ENCODE measurements at places on chromosomes 12 and 14.
A peak's percentile ranks its signal among the peaks of the same experiment; 100 is the strongest.

DNA sequence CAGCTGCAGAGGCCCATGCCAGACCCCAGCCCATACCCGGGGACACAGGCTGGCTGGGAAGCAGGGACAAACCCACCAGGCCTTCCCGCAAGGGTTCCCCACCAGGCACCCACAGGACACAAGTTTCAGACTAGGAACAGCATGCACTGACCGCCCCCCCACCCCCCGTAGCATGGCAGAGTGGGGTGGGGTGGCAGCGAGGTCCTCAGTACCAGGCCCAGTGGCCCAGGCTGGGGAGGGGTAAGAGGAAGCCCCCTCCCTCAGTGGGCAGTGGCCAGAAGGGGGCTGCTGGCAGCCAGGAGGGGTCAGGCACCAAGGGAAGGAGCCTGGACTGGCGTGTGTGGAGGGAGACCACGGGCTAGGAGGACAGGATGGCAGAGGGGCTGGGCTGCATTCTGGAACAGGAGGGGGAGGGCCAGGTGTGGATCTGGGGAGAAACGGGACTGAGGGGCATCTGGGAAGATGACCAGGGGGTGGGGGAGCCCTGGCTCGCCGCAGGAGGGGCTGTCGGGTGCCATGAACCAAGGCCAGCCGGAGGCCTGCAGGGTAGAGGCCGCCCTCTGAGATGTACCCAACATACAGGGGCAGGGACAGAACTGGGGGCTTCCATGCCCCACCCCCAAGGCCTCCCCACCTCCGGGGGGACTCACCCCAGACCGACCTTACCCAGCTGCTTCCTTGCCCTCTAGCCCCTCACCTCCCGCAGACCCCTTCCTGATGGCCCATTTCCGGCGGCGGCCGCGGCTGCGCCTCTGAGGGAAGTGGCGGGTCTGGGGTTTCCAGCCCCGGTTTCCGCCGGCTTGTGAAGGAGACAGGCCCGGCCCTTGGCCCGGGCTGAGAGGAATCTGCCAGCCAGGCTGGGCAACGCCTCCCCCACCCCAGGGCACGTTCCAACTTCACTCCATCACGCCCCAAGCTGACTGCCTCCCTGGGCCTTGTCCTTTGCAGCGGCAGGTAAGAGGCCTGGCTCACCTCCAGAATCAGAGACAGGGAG lies 5.6 kb upstream of the JAG2 start:
- no peak for DNase-seq

GRCh38 chr12:69919495-69919894 lies 94.5 kb downstream of the MYRFL start:
- DNase-seq: no peak

DNA sequence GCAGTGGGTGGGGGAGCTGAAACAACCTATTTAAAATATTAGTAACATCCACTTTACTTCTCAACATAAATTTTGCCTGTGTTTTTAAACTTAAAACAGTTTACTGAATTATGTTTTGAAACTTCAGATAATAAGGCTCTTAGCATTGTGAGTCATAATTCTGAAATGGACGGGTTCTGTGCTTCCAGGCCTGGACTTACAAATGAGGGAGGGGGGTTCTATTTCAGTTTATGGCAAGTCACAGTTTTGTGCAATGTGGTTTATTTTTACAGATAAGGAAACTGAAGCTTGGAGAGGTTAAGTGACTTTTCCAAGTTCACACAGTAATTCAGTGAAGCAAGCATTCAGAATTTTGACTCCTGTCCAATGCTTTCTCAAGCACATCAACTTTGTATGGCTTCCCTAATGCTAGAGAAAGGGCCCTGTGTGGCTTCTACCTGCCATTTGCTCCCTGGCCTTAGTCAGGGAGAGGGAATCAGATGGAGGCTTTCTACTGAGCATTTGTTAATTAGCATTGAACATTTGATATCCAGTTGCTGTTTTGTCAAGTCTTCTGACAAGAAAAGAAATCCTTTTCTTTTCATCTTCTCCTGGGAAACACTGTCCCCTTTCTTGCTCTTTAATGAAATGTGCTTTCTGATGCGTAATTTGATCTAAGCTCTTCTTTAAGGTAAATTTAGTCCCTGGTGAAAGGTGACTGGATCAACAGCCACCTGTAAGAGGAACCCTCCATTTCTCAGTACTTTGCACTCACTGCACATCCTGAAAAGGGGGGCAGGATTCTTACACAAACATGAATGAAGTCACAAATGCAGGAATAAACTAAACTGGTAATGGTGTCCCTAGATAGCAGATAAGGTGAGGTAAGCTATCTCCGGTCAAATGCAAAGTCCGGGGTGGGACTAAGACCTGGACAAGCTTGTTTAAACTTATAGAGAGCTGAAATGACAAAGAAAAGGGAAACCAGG lies 2.5 kb upstream of the SALL2 start:
- DNase-seq: no peak

- peak; percentile 91 for DNase-seq
Observed at GRCh38 chr14:77041881-77042545, 13.5 kb upstream of the IRF2BPL start.

- no peak for DNase-seq
Observed at GRCh38 chr14:82035397-82035796, 501.7 kb upstream of the SEL1L start.

GRCh38 chr12:122875590-122876220 lies 20.2 kb downstream of the VPS37B start:
- no peak for DNase-seq

GRCh38 chr12:109818905-109819500 lies 14.2 kb downstream of the TRPV4 start:
- DNase-seq: no peak

DNA sequence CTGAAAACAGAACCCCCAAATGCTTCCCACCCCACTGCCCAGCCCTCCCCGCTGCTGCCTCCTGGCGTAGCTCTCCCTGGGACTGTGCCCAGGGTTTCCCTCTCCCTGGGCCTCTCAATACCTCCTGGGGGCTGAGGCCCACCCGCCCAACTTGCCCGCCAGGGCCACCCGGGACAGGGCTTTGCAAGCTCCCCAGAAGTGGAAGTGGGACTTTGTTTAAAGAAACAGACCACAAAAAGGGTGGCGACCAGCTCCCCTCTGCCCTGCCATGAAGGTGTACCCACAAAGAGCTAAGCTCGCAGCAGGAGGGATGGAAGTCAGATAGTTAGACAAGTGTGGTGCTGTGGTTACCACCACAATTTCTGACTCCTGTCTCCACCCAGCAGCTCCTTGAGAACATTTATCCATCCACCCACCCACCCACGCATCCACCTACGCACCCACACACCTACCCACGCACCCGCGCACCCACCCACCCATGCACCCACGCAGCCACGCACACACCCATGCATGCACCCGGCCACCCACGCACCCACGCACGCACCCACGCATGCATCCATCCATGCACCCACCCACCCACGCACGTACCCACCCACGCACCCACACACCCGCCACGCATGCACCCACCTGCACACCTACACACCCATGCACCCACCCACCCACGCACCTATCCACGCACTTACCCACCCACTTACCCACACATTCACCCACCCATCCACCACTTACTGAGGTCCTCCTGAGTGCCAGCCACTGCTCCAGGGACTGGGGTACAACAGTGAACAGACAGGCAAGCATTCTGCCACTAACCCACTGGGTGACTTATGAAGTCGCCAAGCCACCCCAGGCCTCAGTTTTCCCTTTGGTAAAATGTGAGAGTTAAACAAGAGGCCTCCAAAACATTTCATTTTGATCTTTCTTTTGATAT lies 127.3 kb downstream of the SCARB1 start:
- DNase-seq: no peak

DNA sequence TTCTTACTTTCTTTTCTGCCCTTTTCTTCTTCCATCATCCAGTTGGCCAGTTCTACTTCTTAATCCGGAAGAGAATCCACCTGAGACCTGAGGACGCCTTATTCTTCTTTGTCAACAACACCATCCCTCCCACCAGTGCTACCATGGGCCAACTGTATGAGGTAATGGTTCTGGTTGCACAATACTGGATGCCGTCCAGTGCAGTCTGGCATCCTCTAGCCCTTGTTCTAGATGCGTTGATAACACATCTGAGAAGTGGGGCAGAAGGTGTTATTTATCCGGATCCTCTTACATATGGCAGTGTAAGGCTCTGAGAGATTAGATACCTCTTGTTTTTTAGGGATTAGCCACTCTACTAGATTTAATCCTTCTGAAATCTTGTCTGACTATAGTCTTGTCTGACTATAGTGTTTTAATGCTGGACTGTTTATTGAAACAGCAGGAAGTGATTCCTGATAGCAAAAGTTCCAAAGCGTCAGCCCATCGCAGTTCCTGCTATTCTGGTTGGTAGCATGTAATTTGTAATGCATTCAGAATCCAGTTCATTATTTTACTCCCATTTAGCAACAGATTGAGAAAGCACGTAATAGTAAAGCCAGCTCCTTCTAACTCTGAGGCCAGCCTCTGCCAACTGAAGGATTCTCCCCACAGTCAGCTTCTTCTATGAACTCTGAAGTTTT lies 7.9 kb downstream of the GABARAPL1 start:
- no peak for DNase-seq

- DNase-seq: no peak
Observed at GRCh38 chr12:122871851-122872780, 23.8 kb downstream of the VPS37B start.

DNA sequence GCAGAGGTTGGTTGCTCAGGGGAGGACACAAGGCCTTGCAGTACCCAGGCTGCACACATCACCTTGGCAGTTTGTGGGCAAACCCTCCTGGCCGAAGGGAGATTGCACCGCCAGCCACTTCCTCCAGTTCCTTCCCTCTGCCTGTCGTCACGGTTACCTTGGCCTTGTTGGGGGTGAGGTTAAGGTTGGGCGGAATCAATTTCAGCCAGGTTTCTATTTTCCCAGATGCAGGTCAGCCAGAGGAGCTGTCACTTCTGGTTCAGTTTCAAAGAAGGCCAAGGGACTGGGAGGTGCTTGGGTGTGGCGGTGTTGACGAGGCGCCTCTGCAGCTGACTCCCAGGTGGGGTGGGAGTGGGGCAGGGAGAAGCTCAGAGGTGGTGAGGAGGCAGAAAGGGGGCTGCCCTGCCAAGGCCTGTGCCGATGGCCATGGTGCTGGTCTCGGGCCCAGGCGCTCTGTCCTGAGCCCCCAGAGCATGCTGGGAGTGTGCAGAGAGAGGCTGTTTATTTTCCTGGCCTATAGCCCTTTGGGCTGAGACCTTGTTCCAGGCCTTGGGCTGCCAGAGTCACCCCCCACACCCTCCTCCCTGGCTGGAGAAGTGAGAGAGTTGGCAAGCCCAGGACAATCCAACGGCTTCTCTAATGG lies 31.4 kb downstream of the JDP2 start:
- DNase-seq: no peak

- peak; percentile 46 for DNase-seq
Observed at GRCh38 chr12:32312049-32312670, 87.2 kb upstream of the FGD4 start.

DNA sequence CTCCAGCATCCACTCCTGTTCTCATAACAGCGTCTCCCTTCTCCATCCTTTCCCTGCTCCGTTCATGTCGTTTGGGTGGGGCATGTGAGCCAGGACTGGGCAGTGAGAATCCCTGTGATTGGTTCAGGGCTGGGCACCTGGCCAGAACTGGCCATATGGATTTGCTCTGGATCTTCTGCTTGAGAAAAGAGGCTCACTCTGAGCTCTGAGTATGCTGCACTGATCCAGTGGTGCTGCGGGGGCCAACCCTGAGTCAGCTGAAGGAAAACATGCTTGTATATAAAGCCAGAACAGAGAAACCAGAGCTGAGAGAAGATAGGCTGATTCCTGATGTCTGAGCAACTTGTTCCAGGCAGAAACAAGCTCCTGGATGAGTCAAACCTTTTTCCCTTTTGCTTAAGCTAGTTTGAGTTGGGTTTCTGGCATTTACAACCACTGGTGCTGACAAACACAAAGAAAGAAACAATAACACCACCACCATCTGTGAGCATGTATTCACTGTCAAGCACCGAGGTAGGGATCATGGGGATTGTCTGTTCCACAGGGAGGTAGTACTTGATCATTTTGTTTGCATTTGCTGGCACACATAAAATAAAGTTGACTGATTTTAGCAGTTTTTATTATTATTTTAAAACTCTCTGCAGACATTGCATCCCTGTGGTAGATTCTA lies 14.0 kb upstream of the HPD start:
- peak; percentile 98 for DNase-seq

GRCh38 chr14:21083565-21084325 lies 13.6 kb downstream of the ARHGEF40 start:
- no peak for DNase-seq

GRCh38 chr12:4580281-4580688 lies 18.3 kb downstream of the DYRK4 start:
- DNase-seq: no peak

GRCh38 chr12:23884909-23885308 lies 64.6 kb downstream of the SOX5 start:
- no peak for DNase-seq

DNA sequence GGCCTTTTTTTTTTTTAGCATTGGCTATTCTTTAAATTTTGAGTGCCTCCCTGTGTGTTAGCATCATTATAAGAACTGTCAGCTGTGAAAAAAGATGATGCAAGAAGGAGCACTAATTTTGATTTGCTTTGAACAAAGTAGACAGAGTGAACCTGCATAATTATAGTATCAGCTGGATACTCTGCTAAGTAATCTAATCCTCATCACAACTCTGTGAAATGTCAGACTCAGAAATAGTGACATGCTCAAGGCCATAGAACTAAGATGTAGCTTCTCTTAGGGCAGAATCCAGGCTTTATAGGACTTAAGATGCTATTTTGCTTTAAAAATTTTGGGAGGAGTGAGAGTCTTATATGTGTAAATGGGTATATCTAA lies 31.9 kb downstream of the FBXO34 start:
- no peak for DNase-seq

- no peak for DNase-seq
Observed at GRCh38 chr14:103026988-103027387, 30.4 kb downstream of the CDC42BPB start.

DNA sequence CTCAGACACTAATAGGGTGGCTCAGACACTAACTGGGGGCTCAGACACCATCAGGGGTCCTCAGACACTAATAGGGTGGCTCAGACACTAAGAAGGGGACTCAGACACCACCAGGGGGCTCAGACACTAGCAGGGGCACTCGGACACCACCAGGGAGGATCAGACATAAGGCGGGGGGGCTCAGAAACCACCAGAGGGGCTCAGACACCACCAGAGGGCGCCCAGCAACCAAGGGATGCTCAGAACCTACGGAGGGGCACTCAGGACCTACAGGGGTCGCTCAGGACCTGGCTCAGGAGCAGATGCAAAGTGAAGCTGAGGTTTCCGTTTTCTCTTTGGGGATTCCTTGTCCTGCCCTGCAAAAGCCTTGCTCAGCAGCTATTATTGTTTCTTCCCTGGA lies 448.5 kb downstream of the TMEM121 start:
- DNase-seq: no peak

- DNase-seq: peak; percentile 97
Observed at GRCh38 chr12:96434107-96434506, 33.9 kb upstream of the CDK17 start.

- DNase-seq: no peak
Observed at GRCh38 chr12:122951406-122951805, 14.9 kb downstream of the ABCB9 start.

DNA sequence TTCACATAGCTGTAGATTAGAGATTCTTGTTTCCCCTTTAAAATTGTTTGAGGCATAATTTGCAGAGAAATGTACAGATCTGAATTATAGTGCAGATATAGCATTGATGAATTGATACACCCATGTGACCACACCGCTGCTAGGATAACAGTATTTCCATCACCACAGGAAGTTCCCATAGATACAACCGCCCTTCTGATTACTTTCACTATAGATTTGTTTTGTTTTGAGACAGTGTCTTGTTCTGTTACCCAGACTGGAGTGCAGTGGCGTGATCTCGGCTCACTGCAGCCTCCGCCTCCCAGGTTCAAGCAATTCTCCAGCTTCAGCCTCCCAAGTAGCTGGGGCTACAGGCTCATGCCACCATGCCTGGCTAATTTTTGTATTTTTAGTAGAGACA lies 8.8 kb upstream of the ASPG start:
- DNase-seq: no peak
